Panc1 (cell line): ENCODE measurements at places on chromosomes 2 and 18. TPM values are rescaled to one million over a fixed set of nuclear protein-coding genes. Genes with fewer than 3 reads are reported as not detected.

GRCh38 chr18:78976765-78977636 lies 2.6 kb upstream of the SALL3 start:
- DNase-seq = no peak

DNA sequence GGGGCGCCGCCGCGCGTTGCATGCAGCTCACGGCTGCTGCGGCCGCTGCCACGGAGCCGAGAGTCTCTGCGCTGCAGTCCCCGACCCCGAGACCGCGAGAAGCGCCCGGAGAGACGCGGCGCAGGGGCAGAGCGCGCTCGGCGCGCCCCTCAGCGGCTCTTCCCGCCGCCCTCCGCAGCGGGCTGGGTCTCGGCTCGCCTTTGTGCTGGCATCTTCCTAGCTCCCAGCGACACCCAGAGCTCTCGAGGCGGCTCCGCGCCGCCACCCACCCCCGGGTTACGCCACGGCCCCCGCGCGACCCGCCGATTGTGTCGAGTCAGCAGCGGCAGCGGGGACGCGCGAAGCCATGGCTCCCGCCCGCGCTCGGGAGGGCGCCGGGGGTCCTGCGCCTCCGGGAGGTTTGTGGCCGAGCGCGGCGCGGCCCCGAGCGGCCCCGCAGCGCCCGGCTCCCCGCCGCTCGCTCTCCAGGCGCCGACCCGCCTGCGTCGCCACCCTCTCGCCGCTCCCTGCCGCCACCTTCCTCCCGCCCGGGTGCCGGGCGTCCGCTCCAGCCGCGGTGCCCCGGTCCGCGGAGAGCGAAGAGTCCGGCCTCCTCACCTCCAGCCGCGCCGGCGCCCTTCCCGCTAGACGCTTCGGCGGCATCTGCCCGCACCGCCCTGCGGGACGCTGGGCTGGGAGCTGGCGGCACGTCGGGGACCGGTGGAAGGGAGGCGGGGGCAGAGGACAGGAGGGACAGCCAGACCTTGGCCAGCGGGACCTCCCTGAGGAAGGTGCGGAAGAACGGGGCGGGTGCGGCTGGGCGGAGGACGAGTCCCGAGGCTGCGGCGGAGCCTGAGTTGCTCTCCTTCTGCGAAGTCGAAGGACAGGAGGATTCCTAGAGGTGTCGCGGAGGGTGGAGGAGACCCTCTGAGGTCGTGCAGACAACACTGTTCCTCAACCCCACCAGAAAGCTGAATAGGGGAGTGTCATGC lies 46.3 kb upstream of the CCDC150 start:
- no peak for DNase-seq

- no peak for DNase-seq
Observed at GRCh38 chr2:203584784-203585183, 49.7 kb upstream of the RAPH1 start.

DNA sequence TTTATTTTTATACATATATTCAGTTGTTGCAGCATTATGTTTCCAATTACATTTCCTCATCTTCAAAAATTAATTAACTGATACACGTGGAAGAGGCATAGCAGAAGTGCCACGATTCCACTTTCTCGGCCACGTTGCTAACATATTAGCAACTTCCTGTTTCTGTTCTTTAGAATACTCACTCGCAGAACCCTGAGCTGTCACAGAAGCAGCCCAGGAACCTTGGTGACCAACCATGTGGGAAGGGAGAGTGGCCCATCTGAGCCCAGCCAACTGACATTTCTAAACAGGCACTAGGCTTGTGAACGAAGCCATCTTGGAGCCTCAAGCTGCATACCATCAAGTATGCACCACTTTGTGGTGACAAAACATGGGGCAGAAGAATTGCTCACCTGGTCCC lies 350.1 kb downstream of the CBLN2 start:
- DNase-seq = no peak

DNA sequence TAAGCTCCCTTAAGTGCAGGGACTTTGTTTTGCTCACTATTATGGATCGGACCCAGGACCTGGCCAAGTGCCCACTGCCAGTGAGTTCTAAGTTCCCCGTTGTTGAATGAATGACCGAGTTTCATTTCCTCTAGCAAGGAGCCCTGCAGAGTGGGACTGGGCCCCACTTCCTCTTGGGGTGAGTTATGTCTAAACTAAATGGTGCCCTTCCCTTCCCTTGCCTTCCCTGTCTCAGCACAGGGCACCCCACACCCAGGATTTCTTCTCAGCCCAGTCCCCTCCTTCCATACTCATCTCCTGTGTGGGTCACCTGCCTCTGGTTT lies 195.3 kb upstream of the HS6ST1 start:
- no peak for DNase-seq

GRCh38 chr18:78080081-78080480 lies 830.4 kb downstream of the GALR1 start:
- DNase-seq = no peak

GRCh38 chr2:148955798-148956197 lies 80.8 kb downstream of the KIF5C start:
- no peak for DNase-seq

PID1 gene
- 2.9 TPM for total RNA-seq

MLPH gene
- total RNA-seq = 60.2 TPM

CCDC141 gene
- 0.10 TPM for total RNA-seq
